ENCODE measurements at places on chromosomes 11 and 22.

DNA sequence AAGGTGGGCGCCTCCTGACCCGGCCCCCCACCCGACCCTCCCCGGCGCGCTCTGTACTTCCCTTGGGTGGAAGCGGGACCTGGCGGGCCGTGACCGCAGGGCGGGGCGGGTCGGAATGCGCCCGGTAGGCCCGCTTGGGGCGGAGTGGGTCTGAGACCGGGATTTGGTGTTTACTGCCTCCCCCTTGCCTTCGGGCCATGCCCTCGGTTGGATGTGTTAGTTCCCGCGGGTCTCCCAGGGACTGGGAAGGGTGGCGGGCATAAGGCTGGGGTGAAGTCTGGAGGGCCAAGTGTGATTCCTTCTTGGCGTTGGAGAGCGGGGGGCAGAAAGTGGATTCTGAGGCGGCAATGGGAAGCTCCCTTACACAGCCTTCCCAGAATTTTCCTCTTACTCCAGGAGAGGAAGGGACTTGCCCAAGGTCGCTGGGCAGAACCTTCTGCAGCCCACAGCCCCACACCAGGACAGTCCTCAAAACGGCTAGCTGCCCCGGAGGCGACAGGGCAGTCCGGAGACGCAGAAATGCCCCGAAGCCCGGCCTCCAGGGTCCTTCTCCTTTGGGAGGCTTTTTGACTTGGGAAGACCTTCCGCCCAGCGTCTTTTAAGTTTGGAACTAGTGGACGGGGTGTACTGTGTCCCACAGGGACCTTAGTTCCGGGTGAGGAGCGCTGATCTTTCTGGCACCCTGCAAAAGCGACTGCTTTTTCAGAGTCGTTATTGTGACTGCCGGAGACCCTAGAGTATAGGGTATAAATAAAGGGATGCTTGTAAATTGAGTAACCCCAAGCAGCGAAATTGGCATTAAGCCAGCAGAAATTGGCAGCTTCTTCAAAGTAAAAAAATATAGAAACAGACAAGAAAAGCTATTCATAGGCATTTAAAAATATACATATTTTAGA, 647 bp downstream of the SWAP70 start:
- no peak for DNase-seq

DNA sequence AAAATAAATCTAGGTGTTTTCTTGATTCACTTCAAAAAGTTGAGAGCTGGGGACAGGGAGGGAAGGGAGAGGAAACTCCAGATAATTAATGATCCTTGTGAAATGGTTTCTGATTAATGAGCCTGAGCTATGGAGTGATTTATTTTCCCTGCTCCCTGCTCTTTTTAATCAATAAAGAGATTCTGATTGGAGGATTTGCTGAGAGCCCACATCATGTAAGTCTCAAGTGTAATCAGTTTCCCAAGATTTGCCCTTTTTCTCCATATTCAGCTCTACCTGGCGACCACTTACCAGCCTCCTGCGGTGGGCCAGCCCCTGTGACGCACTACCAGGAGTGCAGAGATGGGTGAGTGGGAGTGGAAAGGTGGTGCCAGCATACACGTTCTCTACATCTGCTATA, 114.0 kb downstream of the NAV2 start:
- DNase-seq, result no peak

GRCh38 chr11:17432002-17432401, 43.5 kb upstream of the KCNJ11 start:
- DNase-seq, result no peak

GRCh38 chr11:102346456-102346747, 612 bp upstream of the BIRC2 start:
- no peak for DNase-seq

DNA sequence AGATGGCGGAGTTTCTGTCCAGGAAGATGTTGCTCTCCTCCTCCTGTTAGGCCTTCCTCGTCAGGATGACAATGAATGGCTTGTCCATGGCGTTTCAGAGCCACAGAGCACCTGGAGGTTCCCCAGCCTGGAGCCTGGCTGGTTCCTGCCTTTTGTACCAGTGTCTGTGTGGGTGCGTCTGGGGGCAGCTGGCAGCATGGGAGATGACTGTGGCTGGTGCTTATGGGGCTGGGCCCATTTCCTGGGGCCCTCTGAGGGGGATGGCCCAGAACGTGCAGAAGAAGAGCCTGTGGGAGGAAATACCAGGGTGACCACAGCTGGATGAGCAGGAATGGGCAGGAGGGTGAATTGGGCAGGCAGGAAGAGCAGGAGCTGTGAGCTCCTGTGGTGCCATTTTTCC, 6.7 kb downstream of the SLC37A2 start:
- no peak for DNase-seq

GRCh38 chr22:44729391-44730021, 22.9 kb upstream of the ARHGAP8 start:
- DNase-seq, result no peak

- DNase-seq, result no peak
Observed at GRCh38 chr22:27461470-27461869, 340.1 kb downstream of the MN1 start.

DNA sequence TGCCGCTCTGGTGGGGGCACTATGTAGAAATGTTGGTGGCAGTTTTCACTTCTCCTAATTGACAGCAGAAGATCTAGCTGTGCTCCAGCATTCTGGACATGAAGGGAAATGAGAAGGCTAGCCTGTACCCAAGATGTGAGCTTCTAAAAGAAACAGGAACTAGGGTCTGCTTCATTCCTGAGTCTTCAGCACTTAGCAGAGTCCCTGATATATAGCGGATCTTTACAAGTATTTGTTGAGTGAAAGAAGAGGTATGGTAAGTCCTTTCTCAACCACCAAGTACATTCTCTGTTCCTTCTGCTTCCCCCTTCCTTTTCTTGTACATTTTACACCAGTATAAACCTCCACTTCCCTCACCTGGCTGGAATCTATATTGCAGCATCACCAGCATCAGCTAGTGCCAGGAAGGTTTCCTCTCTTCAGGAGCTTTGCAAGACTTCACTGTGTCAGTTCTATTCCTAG, 408.3 kb upstream of the CADM1 start:
- DNase-seq, result no peak

- DNase-seq, result no peak
Observed at GRCh38 chr11:126452241-126453101, 97.0 kb downstream of the ST3GAL4 start.

DNA sequence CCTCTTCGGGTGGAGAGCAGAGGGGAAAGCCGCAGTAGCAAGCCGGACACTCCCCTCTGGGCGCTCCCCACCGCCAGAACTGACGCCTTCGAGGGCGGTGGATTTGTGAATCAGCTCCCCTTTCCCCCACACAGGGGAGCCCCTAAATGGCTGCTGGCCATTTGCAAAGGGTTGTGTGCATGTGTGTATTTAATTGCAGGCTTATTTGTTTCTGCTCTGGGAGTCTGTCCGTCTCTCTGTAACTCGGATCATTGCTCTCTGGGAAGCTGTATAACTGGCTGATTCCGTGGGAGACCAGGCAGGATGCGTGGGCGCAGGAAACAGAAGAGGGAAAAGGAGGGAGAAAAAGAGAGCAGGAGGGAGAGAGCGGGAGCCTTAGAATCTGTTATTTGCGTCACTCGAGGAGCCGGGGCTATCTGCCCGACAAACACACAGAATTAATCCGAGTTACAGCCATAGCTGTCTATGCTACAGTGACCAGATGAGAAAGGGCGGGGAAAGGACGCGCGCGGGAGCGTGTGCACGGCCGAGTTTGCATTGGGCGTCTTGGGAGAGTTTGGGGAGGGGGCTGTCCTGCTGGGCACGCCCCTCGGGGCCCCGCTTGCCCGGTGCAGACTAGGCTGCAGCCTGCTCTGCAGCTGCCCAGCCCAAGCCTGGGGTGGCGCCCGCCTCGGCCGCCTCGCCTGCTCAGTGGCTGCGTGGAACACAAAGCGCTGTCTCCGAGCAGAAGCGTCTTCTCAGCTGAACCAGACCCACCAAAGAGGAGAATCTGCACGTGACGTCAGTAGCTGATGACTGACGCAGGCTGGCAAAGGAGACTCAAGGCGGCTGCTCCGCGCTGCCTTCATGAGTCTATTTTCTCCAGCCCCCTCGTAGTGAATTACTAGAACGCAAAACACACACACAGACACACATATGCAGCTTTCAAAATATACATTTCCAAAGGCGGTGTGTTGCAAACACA, 105.3 kb upstream of the HSD17B12 start:
- no peak for DNase-seq

DNA sequence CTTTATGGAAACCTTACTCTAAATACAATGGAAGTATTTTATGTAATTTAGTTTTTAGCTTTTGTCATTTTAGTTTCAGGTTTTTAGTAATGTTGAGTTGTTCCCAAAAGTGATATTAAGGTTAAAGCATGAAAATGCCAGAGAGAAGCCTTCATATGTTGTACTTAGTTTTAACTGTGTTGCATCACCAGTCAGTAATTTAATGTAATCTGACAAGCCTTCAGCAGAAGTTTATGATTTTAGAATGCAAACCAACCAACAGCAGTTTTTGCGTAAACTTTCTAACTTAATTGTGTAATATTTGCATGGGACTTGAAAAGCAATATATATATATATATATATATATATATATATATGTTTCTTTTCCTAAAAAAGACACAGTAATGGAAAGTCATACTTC, 110.6 kb downstream of the MSANTD4 start:
- no peak for DNase-seq

- DNase-seq, result no peak
Observed at GRCh38 chr22:43000441-43001175, 14.3 kb downstream of the PACSIN2 start.

GRCh38 chr22:37636186-37636948, 3.1 kb upstream of the SH3BP1 start:
- peak; percentile 83 for DNase-seq

GRCh38 chr11:22337596-22338485, at the start of gene SLC17A6:
SLC17A6 (plus strand) TSS chr11:22338381; CDS start chr11:22338534, 153 bp downstream.
- peak; percentile 47 for DNase-seq

DNA sequence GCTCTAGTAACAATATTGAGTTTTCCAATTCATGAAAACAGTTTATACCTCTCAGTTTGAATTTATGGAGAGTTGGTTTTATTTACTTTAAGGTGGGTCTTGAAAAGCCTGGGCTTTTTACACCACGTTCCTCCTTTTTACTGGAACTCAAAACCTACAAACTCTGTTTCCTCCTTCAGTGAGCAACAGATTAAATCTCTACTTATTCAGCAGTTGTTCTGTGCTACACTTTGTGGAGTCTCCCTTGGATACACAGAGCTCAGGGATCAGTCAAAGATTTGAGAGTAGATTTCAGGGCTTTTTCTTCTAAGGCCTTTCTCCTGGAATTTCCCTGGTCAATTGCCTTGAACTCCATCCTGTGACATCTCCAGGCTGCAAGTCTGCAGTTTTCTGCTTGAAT, 3.5 kb downstream of the NXPE1 start:
- no peak for DNase-seq

DNA sequence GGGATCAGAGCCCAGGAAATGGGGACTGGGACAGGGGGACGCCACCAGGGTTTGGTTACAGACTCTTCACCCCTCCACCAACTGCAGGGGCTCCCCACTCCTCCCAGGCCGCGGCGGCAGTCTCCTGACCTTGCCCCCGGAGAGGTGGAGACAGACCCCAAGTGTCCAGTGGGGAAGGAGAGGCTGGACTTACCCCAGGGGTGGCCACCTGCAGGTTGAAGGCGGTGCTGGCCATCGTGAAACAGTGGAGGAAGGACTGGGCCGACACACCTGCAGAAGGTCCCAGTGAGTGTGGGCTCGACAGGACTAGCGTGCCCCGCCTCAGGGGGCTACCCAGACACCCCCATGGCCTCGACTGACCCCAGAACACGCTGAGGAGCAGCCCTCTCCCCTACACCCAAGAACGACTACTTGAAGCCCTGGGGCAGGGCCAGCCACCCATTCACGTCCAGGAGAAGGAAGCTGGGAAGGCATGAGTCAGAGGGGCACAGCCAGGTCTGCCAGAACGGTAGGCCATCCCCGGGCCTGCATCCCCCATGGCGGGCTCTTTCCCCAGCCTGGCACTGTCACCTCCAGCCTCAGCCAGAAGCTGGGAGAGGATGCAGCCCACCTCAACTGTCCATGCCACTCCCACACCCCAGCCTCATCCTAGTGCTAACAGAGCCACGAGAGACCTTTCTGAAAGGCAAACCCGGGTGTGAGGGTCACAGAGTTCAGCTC, 2.3 kb downstream of the GATD1 start:
- DNase-seq, result no peak

DNA sequence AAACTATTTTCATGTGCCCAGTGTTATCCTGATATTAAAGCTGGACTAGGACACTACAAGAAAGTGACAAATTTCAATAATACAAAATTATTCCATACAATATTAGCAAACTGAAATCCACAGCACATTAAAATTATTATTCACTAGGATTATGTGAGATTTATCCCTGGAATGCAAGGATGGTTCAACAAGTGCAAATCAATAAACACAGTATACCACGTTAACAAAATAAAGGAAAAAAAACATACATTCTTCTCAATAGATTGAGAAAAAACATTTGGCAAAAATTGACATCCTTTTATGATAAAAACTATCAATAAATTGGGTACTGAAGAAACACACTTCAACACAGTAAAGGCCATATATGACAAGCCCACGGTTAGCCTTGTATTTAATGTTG, 1758.2 kb upstream of the RAG2 start:
- no peak for DNase-seq

DNA sequence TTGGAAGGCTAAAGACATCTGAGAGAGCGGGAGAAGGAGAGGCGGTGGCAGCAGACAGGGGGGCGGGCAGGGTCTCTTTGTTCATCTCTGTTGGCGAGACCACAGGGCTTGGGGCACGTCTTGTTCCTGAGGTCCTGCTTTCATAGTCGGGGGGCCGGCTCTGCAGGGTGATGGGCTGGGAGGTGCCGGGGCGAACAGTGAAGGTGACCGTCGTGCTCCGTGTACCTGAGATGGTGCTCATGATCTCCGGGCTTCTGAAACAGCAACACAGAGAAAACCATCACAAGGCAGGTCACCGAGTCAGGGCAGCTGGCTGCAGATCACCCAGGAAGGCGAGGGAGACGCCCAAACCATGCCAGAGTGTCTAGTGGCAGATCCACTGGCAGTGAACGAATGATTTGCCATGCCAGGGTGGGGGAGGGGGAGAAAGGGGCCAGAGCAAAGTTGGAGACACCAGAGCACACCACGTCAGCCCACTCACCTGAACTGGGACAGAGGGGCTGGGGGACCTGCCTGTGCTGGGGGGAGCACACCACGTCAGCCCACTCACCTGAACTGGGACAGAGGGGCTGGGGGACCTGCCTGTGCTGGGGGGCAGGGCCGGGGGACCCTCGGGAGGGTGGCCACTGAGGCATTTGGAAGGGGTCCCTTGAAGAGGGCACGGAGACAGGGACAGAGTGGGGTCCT, 75.0 kb downstream of the CTTN start:
- DNase-seq, result no peak

Measured in DND-41 (cell line).